Hematopoietic multipotent progenitor cell treated with erythropoietin and hydrocortisone succinate and interleukin-3 and kit ligand, for 4 days (in vitro differentiated cells): ENCODE measurements at places on chromosomes 1 and 21.
A peak's percentile ranks its signal among the peaks of the same experiment; 100 is the strongest.

DNA sequence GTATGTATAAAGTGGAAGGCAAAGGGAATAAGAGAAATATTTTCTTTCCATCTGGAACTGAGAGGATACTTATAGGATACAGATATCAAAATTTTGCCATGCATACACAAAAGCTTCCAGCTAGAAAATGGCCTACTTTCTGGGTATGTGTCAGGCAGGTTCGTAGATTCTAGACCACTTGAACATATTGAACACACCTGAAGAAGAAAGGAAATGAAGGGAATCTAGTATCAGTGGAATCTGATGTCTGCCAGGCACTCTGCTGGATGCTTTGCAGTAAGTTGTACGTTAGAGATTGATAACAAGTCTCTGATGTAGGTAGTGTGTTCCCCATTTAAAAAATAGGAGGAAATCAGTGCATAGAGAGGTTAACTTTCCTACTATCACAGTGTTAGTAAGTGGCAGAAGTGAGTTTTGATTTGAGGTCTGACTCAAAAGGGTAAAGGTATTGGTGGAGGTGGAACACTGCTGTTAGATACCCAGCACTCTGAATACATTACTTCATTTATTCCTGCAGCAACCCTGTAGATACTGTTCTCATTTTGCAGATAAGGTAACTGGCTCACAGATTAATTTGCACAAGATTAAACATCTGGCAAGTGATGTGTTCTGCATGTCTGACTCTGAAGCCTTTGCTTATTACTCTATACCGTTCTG, 3.0 kb downstream of the CAMSAP2 start:
- DNase-seq, result no peak

- no peak for DNase-seq
Observed at GRCh38 chr1:242212401-242212800, 213.5 kb upstream of the MAP1LC3C start.

GRCh38 chr1:39213511-39214002, 9.1 kb downstream of the MACF1 start:
- DNase-seq, result no peak

DNA sequence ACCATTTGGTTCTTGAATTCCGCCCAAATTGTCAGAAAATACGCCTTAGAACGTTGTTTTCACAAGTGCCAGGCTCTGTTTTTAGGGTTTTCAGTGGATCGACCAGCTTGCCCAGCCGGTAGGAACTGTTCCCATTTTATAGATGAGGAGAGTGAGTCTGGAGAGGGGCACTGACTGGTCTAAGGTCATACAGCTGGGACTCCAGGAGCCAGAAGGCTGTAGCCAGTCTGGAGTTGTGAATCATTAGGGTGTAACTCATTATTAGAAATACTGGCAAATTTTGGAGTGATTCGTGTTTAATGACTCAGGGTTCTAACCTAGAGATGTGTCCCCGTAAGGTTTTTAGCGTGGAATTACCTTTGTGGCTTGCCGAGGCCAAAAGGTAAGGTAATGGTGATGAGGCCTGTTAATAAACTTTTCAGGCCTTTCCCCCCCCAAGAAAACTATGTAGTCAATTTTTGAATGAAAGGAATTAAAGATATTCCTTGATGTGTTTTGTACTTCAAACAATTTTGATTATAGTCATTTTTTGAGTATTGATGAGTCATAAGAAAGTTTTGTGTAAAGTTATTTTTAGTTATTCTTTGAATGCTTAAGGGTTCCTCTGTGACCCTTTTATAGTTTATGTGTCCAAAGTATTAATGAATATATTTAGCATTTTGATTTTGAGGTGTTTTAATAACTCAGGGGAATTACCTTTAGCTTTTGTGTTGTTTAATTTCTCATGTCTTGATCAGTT, 2.1 kb downstream of the DYRK1A start:
- DNase-seq, result peak; percentile 53

- peak; percentile 87 for DNase-seq
Observed at GRCh38 chr1:26391450-26391849, 18.9 kb upstream of the ZNF683 start.

DNA sequence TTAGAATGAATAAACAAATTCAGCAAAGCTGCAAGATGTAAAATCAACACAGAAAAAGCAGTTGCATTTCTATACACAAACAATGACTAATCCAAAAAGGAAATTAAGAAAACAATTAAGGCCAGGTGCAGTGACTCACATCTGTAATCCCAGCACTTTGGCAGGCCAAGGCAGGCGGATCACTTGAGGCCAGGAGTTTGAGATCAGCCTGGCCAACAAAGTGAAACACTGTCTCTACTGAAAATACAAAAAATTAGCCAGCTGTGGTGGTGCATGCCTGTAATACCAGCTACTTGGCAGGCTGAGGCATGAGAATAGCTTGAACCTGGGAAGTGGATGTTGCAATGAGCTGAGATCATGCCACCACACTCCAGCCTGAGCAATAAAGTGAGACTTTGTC, 22.3 kb downstream of the THEM4 start:
- no peak for DNase-seq

GRCh38 chr1:110292031-110292741, 47.0 kb upstream of the RBM15 start:
- DNase-seq, result peak; percentile 3

DNA sequence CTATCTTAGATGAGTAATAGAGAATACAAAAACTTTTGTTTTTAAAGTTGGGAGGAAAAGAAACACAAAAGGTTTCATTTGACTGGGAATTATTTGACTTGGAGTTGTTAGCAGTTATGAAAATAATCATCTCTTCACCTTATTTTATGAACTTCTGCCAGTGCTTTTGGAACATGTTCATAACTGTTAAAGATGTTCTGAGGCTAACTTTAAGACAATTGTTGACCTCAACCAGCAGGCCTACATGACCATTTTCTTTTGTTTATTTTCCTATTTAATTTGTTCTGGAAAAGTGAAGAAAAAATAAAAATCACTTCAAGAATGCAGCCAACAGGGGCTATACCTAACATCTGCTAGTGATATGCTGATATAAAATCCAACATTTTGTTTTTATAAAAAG, 37.4 kb downstream of the JAM2 start:
- no peak for DNase-seq

DNA sequence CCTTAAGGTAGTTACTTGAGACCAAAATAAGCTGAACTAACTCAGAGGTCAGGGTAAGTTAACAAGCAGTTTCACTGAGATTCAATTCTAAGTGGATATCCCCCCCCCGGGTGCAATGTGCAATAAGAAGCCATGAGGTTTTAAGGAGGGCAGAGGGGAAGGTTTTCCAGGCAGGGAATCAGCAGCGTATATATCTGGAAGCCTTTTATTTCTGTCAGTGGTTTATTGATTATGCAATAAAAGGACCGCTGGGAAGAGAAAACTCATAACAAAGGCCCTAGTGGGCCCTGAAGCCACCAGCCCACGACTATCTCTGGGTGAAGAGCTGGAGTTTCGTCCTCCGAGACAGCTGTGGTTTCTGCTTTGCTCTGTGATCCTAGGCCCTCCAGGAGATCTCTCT, 53.1 kb upstream of the CTPS1 start:
- DNase-seq, result no peak

DNA sequence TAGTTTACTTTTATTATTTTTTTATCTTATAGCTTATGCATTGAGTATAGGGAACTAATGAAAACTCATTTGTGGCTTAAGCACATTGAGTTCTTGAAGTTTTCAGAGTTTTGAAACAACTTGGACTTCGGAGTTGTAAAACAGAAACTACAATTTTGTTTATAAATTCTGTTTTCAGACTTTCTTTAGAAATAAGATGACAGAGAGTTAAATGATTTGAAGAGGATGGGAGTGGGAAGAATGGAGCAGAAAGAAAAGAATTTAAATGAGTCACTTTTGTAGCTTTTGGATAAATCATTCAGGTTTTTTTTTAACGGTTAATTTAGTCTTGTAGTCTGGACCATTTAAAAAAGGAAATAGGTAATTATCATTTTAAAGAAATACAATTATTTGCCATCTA, 32.3 kb downstream of the INKA2 start:
- no peak for DNase-seq

DNA sequence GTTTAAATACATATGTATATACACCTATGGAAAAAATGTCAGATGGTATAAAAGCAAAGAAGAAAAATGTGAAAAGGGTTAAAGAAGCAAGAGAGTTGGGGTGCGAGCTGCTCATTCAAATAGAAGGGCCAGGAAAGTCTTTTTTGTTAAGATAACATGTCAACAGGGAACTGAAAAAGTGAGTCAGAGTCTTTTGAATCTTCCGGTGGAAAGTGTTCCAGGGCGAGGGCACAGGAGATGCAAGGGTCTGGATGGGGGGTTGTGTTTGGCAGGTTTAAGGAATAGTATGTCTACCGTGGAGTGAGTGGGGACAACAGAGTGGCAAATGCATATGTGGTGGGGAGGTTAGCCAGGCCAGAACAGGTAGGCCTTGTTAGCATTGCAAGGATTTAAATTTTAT, 22.2 kb upstream of the GNG12 start:
- DNase-seq, result no peak

DNA sequence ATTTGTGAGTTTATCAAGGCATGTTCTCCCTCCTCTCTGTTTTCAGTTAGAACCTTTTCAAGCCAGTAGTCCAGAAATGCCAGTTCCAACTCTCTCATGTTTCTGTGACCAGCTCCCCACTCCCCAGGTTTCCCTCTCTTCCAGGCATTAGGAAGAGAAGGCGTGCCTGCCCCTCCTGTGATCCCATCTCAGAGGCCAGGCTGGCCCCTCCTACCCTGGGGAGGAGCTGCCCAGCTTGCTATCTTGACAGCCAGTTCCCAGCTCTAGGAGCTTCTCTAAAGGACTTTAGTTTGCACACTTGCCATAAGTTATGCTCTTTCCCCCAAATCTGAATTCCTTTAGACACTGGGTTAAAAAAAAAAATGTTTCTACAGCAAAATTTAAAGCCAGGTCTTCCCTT, 8.9 kb downstream of the HYI start:
- peak; percentile 40 for DNase-seq

- no peak for DNase-seq
Observed at GRCh38 chr1:161260376-161261260, 2.1 kb downstream of the PCP4L1 start.

DNA sequence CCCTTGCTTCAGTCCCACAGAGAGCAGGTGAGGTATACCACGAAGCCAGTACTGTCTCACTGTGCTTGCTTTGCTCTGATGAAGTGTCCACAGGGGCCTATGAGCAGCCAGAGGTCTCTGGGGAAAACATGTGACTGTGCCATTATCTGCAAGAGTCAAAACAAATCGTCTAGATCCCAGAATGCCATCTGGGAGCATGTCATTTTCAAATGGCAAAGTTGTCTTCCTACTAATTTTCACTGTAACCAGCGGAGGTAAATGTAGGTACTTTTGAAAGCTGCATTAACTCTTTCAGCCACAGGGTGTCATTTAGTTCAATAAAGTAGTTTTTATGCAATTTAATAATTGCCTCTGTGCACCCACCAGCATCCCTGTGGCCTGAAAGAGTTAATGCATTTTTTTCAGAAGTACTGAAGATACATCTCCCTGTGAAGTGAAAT, 173.6 kb upstream of the SGIP1 start:
- DNase-seq, result peak; percentile 62

- peak; percentile 57 for DNase-seq
Observed at GRCh38 chr1:31524186-31524901, 52.0 kb upstream of the TINAGL1 start.

DNA sequence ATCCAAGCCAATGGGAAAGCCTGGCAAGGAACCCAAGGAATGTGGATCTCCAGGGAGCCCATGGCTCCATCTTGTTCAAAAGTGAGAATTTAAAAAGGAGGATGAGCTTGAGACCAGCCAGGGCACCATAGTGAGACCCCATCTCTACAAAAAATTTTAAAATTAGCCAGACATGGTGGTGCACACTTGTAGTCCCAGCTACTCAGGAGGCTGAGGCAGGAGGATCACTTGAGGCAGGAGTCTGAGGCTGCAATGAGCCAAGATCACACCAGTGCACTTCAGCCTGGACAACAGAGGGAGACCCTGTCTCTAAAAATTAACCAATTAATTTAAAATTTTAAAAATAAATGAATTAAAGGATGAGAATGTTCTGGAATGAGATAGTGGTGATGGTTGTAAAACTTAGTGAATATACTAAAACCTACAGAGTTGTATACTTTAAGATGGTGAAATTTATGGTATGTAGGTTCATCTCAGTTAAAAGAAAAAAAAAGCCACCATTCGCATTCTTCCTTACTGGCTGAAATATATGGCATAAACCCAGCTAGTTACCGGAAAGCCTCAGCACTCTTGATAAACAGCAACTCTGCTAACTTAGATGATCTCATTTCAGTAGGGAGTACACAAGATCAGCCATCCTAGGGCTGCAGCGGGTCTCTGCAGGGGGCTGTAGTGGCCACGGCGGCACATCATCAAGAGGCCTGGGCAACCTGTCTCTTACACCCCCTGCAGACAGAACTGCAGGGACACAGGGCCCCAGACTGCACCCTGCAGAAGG, 48.3 kb upstream of the H6PD start:
- no peak for DNase-seq

- no peak for DNase-seq
Observed at GRCh38 chr1:205497351-205497750, 7.1 kb upstream of the CDK18 start.

- no peak for DNase-seq
Observed at GRCh38 chr1:9840176-9840575, 16.4 kb upstream of the CLSTN1 start.

- DNase-seq, result no peak
Observed at GRCh38 chr1:73273886-73274285, 924.1 kb downstream of the LRRIQ3 start.

GRCh38 chr1:115454837-115455511, 116.9 kb upstream of the NGF start:
- no peak for DNase-seq

- no peak for DNase-seq
Observed at GRCh38 chr1:4752059-4752458, 97.7 kb downstream of the AJAP1 start.

DNA sequence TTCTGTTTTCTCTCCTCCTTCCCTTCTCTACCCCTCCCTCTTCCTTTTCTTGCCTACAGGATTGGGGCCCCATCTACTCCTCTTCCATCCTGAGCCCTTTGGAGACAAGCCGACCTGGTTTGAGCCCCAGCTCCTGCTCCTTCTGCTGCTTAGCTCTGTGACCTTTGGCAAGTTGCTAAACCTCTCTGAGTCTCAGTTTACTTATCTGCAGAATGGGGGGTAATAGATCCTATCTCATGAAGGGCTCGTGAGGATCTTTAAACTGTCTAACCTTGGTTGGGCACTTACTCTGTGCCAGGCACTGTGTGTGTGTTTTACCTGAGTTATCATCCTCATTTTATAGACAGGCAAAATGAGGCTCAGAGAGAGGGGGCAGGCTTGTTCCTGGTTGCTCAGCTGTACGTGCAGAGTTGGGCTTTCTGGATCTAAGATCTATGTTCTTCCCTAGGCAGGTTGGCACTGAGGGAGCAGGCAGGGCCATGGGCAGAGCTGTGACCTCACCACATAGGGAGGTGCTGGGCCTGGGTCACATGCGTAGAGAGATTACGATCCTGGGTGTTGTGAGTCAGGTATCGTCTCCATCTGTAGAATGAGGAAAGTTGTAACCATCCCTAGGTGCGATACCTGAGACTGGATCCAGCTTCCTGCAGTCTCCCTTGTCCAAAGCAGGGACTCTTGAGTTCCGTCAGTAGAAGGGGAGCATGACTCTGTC, 58.5 kb downstream of the FOXO6 start:
- DNase-seq, result no peak

GRCh38 chr1:174206148-174206836, 47.0 kb downstream of the RABGAP1L start:
- peak; percentile 14 for DNase-seq

GRCh38 chr1:16122916-16123315, 33.0 kb downstream of the EPHA2 start:
- peak; percentile 74 for DNase-seq

GRCh38 chr1:152968248-152968647, 2.2 kb upstream of the SPRR4 start:
- no peak for DNase-seq
